ENCODE measurements at places on chromosomes 5 and 9.

DNA sequence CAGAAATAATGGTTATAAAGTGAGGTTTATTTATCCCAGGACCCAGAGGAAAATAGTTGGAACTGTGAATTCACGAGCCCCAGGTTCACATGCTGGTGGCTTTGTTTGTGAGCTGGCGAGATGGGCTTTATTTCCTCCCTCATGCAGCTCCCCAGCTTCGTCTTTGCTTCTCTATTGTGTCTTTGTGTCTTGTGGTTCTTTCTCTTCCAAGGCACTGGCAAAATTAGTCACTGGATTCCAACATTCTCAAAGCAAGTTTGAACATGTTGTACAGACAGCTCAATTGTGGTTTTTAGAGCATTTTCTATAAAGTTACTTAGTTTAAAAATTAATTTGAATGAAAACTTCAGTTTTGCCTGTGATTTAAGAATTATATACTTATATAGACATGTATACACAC is 7.2 kb downstream of the NDUFS6 start:
- no peak for DNase-seq

- DNase-seq: no peak
Measured at GRCh38 chr5:10106806-10107205, 142.9 kb downstream of the ATPSCKMT start.

DNA sequence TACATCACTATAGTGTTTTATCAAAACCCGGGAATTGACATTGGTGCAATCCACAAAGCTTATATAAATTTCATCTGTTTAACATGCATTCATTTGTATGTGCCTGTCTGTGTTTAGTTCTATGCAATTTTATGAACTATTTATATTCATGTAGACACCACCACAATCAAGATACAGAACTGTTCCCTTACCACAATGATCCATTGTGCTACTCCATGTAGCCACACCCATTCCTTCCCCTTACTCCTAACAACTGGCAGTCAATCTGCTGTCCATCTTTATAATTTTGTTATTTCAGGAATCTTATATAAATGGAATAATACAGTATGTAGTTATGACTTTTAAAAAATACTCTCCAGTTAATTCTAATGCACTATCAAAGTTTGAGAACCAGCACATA is 389.5 kb downstream of the HTR1A start:
- DNase-seq: no peak

DNA sequence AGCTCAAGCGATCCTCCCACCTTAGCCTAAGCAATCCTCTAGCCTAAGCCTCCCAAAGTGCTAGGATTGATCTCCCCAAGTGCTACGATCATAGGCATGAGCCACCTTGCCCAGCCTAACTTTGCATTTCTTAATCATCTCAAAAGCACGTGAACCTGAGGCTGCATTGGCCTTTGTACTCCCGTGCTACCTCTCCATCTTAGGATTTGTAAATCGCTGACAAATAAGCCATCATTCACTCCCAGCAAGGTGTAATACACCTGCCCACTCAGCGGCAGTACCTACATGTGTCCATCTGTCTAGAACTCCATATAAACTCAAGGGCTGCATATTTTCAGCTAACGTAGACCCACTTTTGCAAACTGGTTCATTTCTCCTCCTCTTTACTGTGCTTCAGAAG is 2.8 kb downstream of the ANKH start:
- DNase-seq: no peak

- DNase-seq: no peak
Measured at GRCh38 chr5:12626556-12626955, 722.3 kb upstream of the CTNND2 start.

GRCh38 chr5:39892708-39893107 is 467.9 kb upstream of the DAB2 start:
- no peak for DNase-seq

- DNase-seq: no peak
Measured at GRCh38 chr5:178297751-178298150, 65.1 kb upstream of the PHYKPL start.

GRCh38 chr5:132744659-132745058 is 2.6 kb upstream of the CCNI2 start:
- no peak for DNase-seq

DNA sequence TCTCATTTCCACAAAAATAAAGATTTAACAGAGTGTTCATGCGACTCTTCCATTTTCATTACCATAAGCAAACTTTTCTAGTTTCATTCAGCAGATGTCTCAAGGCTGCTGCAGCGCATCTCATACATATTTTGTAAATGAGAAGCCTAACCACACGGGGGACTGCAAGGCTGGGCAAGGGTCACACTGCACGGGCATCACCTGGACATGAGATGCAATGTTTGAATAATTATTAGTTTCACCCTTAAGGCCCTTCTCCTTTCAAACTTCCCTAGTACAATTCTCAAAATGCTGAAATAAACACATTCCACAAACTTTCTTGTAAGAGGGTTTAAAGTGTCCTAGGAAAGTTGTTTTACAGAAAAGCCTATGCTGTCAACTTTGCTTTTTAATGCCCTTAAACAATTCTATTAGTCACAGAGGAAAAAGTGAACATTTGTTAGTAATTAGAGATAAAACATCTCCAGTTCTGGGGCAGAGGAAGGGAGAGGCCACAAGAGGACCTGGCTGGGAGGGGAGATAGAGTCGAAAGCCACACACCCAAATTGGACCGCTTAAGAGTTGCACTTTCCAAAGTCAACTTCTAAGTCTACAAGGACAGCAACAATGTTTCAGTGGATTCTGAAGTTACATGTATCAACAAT is 1.3 kb downstream of the DENND1A start:
- DNase-seq: no peak

GRCh38 chr5:155368490-155368889 is 354.9 kb downstream of the KIF4B start:
- no peak for DNase-seq

DNA sequence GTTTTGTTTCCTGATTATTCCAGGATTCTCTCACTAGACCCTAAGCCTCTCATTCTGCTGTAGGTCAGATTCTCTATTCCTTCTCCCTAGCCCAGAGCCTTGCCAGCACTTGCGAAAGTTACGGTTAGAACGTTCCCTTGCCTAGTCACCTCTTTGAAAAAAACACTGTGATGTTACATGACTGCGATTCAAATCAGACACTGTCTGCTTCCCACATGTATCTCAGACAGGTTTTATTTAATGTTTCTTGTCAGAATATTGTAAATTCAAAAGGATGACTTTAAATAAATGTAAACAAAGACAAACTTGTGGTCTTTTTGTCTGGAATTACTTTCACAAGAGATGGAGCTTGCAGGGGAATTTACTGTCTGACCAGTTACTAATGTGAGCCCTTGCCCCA is 116.5 kb upstream of the OTULINL start:
- no peak for DNase-seq

- DNase-seq: no peak
Measured at GRCh38 chr9:104025104-104025503, 69.0 kb upstream of the SMC2 start.

GRCh38 chr9:123571240-123571639 is 215.2 kb downstream of the CRB2 start:
- no peak for DNase-seq

- DNase-seq: no peak
Measured at GRCh38 chr9:70031141-70031545, 12.5 kb upstream of the MAMDC2 start.

GRCh38 chr5:14483504-14484157 is 98.0 kb upstream of the OTULINL start:
- no peak for DNase-seq

- no peak for DNase-seq
Measured at GRCh38 chr5:79236362-79236969, 535 bp downstream of the JMY start.

- DNase-seq: no peak
Measured at GRCh38 chr5:72488756-72489155, 18.5 kb downstream of the ZNF366 start.

- no peak for DNase-seq
Measured at GRCh38 chr5:112929336-112930081, 7.5 kb upstream of the REEP5 start.

DNA sequence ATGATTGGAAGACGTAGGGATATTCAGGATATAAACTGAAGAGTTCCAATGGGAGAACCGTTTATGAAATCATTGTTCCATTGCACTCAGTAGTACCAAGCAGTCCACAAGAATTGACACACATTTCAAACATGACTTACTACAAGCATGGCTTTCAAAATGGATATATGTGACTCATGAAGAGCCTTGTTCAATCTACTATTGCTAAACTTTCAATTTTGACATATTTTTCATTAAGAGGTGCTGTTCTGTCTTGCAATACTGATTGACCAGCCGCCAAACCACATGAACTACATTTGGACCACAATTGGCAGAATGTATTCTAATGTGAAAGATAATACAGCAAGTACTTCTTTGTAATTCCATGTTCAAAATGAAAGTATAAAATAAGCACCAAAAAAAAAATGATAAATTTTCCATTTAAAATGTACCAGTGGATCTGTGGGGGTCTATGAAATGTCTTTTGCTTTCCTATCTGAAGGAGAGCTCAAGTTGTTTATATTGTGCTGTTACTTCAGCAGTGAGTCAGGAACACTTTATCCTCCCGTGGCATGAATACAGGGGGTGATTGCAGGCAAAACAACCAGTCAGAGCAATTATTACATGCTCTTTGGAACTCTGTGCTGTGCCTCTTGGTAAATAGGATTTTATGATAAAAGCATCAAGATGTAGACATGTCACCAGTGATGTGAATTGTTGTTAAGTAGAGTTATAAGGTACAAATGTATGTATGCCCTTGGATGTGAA is 366.0 kb downstream of the ARRDC3 start:
- no peak for DNase-seq

DNA sequence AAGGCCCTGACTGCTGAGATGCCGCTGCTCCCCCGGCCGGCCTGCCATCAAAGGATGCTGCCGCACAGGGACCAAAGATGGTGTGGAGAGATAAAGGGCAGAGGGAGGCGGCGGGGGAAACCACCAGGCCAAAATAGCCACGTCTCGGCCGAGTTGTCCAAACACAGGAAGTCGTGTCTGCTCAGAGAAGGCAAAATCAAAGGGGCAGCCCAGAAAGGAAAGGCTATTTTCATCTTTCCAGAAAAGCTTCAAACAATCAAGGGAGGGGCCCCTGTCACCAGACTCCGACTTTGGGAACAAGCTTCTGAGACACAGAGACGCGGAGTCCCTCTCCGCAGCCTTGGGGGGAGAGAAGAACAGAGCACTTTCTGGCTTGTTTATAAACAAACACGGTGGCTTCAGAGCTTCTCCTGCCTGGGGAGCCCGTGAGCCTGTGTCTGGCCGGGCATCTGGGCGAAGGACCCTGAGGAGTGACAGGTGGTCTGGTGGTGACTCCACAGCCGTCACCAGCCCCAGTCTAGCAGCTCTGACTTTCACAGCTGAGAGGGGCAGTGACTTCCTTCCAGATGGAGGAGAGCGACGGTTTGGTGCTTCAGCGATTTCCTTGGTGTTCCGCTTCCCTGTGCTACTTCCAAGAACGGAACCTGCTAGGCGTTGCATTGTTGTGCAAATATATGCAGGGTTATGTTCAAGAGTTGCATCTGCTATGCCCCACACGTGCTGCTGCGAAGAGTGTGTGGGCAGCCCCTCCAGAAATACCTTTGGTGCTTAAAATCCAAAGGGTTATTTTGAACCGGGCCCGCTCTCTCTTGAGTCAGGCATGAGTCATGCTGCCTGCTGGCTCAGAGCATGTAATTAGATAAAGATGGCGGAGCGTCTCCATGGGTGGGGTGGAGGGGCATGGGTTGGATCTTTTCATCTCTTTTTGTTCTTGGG is 24.0 kb downstream of the ADAMTSL2 start:
- DNase-seq: no peak

GRCh38 chr9:107727086-107727780 is 237.7 kb upstream of the KLF4 start:
- no peak for DNase-seq

DNA sequence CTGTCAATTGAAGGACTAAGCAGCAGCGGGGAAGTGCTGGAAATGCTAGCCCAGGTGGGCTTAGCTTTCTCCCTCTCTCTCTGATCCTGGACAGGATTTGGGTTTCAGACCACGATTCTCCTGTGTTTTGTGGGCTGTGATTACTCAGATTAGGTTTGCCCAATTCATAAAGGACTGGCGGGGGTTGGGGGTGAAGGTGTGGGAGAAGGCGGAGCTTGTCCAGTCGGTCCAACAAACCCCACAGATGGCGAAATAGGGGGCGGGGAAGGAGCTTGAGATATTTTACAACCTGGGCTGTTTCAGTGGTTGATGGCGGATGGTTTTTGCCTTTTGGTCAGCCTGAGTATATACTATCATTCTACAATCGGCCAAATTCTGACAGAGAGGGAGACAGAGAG is 35.2 kb downstream of the PCDHAC2 start:
- DNase-seq: no peak

DNA sequence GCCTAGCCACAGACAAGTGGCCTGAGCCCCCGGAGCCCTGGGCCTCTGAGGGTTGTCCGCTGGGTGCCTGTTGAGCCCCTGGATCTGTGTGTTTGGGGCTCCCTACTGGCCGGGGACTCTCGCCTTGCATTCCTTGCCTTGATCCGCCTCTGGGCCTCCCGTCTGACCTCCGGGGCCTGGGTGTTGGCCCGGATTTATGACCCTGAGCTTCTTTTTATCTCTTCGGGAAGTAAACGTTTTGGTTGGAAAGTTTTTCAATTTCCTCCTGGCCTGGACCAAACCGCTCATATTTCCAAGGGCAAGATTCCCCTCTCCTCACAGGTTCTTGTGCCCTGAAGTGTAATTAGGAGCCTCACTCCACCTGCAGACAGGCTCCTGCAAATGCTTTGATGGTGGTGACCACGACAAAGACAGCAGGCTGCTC is 69.3 kb upstream of the EGFLAM start:
- no peak for DNase-seq

DNA sequence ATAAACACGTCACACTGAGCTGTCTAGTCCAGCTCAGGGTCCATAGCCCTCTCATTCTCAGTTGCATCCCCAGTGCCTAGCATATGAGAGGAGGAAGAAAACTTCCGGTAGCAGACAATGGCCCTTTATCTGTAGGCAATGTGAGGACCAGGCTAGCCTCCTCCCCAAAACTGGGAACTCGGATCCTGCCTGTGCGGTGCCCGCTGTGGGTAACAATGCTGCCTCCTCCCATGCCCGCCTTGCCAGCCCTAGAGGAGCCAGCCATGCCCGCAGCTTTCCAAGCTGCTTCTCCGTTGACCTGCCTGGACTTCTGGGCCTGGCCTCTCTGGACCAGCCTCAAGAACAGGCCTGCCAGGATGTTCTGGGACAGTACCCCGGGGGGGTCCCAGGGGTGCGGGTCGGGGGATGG is 74.6 kb upstream of the ORM1 start:
- DNase-seq: no peak

- DNase-seq: no peak
Measured at GRCh38 chr5:79612667-79613198, 492 bp downstream of the TENT2 start.

- peak; percentile 82 for DNase-seq
Measured at GRCh38 chr9:100011062-100011681, 87.6 kb downstream of the ERP44 start.

- DNase-seq: no peak
Measured at GRCh38 chr9:138050472-138051330, 173.1 kb downstream of the CACNA1B start.

All from bone marrow (tissue), 2 donors.